ENCODE measurements at places on chromosomes 7 and 10.

DNA sequence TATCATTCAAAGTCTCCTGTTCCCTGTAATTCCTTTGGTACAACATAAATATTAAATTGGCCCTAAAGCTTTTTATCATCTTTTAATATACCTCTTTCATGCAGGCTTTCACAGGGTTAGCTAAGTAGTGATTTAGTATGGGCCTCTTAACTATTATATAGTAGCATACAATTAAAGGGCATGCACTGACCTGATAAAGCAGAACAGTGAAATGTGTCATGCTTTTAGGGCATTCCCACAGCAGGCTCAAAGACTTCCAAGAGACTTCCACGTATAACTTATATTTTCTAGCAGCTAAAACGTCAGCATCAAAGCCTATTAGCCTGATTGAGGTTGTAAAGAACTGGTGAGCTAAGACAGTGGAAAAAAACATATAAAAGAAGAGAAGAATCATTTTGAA is 35.3 kb downstream of the SAMD8 start:
- no peak for DNase-seq

- DNase-seq = no peak
Measured at GRCh38 chr10:125004571-125005311, 62.8 kb downstream of the ZRANB1 start.

GRCh38 chr7:135879233-135879632 is 97.9 kb downstream of the MTPN start:
- DNase-seq = peak; percentile 78

- DNase-seq = peak; percentile 87
Measured at GRCh38 chr10:88095223-88095721, 231.8 kb downstream of the PTEN start.

DNA sequence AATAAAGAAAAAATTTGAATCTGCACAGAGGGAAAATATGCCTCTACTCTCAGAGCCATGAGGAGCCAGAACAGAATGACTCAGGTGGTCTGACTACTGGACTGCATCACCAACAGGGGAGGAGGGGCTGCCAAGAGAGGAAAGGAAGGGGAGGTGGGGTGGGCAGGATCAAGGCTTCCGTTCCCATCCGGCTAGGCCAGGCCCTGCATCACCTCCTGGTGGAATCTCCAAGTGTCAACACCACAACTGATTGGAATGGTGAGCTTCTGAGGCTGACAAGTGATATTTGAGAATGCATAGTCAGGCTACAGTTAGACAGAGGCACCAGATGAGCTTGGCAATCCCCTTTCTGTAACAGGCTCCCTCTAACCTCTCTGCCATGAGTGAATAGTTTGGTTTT is 10.4 kb upstream of the GPR26 start:
- DNase-seq = peak; percentile 52

DNA sequence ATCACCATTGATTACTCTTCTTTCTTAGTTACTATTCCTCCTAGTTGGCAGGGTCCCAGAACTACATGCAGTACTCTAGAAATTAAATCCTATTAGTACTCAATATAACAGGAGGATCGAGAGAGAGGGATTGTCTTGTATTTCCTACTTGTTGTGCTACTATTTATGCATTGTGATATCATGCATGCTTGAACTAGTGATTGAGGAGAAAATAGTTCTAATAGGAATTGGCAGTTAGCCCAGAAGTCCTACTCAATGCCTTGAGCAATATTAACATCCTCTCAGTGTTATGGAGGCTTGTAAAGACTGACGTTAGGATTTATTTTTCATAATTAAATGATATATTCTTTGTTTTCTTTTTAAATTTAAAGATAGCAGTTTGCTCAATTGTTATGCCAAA is 67.4 kb downstream of the FOXP2 start:
- peak; percentile 39 for DNase-seq

DNA sequence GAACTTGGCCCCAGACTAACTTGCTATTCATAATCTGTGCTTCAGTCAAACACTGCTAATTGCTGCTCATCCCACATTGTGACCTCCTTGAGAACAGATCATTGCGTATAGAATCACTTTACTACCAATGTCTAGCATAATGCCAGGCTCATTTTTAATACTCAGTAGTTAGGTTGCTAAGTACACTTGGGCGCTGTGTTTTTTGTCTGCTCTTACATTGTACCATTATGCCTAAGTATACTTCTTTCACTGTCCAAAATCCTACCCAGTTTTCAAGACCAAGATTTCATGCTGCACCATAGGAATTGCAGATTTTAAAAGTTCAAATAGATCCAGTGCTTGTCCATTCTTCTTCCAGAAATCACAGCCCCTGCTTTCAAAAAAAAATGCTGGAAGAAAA is 32.8 kb upstream of the TMEM106B start:
- no peak for DNase-seq

GRCh38 chr7:151776876-151777494 is 99.9 kb downstream of the PRKAG2 start:
- DNase-seq = no peak

DNA sequence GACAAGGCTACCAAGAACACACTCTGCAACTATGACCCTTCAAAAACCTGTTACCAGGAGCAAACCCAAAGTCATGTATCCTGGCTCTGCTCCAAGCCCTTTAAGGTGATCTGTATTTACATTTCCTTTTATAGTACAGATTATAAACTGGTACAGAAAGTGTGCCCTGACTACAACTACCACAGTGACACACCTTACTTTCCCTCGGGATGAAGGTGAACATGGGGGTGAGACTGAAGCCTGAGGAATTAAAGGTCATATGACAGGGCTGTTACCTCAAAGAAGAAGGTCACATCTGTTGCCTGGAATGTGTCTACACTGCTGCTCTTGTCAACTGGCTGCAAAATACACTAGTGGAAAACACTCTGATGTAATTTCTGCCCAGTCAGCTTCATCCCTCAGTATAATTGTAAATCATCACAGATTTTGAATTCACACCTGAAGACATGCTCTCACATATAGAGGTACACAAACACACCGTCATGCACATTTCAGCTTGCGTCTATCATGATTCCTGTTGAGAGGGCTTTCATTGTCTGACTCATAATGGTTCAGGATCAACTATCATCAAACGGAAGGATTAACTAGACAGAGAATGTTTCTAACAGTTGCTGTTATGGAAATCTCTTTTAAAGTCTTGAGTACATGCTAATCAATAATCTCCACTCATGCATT is 318.3 kb downstream of the NXPH1 start:
- DNase-seq = no peak

DNA sequence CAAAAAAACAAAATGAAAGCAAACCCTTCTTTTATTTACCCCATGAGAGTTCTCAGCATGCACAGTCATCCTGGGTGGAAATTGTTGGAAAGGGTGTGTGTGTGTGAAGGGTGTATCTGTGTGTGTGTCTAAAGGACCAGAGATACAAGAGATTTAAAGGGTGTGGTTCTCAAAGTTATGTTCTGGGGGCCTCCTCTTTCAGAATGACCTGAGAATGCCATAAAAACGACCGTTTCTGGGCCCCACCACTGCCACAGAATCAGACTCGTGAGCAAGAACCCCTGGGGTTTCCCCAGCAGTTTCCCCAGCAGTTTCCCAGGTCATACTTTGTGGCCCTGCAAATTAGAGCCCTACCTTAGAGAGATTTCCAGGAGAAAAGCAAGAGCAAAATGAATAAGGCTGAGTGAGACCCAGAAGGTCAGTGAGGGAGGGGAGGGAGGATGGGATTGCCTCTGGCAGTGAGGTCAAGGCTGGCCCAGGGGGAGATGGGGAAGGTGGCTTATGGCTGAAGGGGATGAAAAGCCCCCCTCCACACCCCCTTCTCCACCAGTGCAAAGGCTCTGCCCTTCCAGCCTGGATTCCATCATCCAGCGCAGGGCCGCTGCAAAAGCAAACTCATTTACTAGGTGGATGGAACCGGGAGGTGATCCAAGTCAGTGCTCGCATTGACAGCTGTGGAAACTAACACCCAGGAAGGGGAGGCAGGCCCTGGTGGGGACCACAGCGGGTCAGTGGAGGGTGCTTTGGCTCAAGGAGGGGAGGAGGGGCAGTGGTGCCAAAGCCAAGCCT is 10.2 kb downstream of the PYROXD2 start:
- DNase-seq = peak; percentile 73

DNA sequence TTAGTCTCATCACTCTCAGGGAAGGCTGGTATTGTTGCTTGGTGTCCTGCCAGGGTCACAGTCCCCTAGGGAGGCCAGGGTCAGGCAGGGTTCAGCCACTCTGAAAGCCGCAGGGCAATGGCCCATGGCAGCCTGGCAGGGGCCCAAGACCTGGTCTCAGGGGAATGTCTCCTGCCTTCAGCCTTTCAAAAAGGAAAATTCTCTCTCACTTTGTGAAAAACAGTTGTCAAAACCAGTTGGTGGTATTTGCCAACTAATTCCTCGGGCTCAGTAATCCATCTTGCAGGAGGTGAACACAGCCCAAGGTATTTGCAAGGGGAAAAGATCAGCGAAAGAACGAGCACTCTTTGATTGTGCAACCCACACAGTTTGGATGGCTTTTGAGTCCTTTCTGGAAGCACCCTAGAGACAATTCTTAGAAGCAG is 101.5 kb downstream of the JCAD start:
- DNase-seq = peak; percentile 48

GRCh38 chr7:85156661-85157208 is 30.1 kb downstream of the SEMA3D start:
- no peak for DNase-seq
